Activated B cell treated with CpG ODN at 0.5 μM for 24 hours (primary cell): ENCODE measurements at places on chromosomes 5 and 9. TPM values are rescaled to one million over a fixed set of nuclear protein-coding genes. Genes with fewer than 3 reads are reported as not detected.
A peak's percentile ranks its signal among the peaks of the same experiment; 100 is the strongest.

The ORM2 gene
- not detected in 2 replicates for total RNA-seq

DNA sequence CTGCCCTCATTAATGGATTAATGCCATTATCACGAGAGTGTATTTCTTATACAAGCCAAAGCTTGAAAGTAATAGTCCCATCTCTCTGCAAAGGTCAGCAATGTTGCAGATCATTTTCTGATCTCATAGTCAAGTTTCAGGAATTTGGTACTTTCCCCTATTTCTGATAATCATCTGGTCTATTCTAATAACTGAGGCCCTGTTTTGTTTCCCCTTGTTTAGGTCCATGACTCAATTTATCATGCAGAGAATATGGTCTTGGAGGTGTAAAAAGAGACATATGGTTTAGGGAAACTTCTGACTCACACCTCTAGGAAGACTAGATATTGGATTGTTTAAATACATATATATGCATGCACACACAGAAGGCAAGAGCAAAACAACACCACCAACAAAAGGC, 339.3 kb upstream of the NUDT12 start:
- no peak overlapping the region for H3K27ac ChIP-seq
- no peak for DNase-seq
- H3K4me3 ChIP-seq = no peak overlapping the region

DNA sequence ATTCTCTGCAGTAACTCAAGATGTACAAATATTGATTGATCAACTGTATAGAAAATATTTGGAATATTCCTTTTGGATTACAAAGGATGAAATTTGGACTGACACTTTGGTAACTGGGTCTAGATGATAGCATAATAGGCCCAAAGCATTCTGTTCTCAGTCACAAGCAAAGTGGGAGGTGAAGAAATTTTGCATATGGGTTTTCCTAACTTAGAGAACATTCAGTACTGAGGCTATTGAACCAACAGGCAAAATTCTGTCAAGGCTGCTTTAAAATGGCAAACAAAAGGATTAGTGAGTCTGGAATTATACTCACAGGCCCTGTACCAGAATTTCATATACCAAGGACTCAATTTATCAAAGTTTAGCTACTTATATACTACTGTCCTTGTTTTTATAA, 1020.6 kb downstream of the TLE4 start:
- H3K27me3 ChIP-seq = no peaks in the 10 kb centered on the region
- H3K4me3 ChIP-seq = no peak overlapping the region
- peaks cover 1% of the 10 kb centered on the region for H3K36me3 ChIP-seq
- DNase-seq = no peak
- no peak overlapping the region for H3K27ac ChIP-seq
- H3K4me1 ChIP-seq = no peaks in the 10 kb centered on the region

The SPAAR gene
- total RNA-seq = not detected in 2 replicates

- peaks cover 59% of the 10 kb centered on the region for H3K4me1 ChIP-seq
- peaks cover 7% of the 10 kb centered on the region for H3K27me3 ChIP-seq
- no peak for DNase-seq
- peaks cover 6% of the 10 kb centered on the region for H3K36me3 ChIP-seq
- peak overlapping the region; percentile 91 for H3K4me3 ChIP-seq
- peak overlapping the region; percentile 68 for H3K27ac ChIP-seq
Measured at GRCh38 chr5:59766427-59767210, 126.9 kb downstream of the PDE4D start.
